Inflammatory macrophage treated with lipopolysaccharide for 4 hours (primary cell): ENCODE measurements at places on chromosomes 2 and 18.

DNA sequence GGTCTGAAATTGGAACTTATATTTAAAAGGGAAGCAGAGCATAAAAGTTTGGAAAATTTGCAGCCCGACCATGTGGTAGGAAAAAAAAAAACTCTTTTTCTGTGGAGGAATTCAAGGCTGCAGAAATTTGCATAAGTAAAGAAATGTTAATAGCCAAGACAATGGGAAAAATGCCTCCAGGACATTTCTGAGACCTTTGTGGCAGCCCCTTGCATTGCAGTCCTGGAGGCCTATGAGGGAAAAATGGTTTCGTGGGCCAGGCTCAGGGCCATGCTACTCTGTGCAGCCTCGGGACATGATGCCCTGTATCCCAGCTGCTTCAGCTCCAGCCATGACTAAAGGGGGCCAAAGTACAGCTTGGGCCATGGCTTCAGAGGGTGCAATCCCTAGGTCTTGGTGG, 71.9 kb upstream of the SLC16A14 start:
- DNase-seq = no peak

- no peak for DNase-seq
These were observed 880.6 kb upstream of the ID2 start for GRCh38 chr2:7801212-7801611.

GRCh38 chr2:134865067-134865787, 26.8 kb downstream of the ACMSD start:
- no peak for DNase-seq

DNA sequence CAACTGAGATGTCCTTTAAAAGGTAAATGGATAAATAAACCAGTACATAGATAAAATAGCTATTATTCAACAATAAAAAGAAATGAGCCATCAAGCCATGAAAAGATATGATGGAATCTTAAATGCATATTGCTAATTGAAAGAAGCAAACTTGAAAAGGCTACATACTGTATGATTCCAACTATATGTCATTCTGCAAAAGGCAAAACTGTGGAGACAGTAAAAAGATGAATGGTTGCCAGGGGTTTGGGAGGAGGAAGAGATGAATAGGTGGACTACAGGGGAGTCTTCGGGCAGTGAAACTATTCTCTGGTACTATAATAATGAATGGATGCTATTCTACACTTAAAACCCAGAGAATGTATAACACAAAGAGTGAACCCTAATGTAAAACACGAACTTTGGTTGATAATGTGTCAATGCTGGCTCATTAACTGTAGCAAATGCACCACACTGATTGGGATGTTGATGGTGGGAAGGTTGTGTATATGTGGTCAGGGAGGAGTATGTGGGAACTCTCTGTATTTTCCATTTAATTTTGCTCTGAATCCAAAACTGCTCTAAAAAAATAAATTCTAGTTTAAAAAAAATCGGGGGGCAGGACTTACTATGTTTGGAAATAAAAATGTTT, 73.7 kb upstream of the MYCN start:
- no peak for DNase-seq

GRCh38 chr2:65504201-65504600, 71.8 kb upstream of the SPRED2 start:
- no peak for DNase-seq
